ENCODE measurements at places on chromosomes 7 and 10.

DNA sequence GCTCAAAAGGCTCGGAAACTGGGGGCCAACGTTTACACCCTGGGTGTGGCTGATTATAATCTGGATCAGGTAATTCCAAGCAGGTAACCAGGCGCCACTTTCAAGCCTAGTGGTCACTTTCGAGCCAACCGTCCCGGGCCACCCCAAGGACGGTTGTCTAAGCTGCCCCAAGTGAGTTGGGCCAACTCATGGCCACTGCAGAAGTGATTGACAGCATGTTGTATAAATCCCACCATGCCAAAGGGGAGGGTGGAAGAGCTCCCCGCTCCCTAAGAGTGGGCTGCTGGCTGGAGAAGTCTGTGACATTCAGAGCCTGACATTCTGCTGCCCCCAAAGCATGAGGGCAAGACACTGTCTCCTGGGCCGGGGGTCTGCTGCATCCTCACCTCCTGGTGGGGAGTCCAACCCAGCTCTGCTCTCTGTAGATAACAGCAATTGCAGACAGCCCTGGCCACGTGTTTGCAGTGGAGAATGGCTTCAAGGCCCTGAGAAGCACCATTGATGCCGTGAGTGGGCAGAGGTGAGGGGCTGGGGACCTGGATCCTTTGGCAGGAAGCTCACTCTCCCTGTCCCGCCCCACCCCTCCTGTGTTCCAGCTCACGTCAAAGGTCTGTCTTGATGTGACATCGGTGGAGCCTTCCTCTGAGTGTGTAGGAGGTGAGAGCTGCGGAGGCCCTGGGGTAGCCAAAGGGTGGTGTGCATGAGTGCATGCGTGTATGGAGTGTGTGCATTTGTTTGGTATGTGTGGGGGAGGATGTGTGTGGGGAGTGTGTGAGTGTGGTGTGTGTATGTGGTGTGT lies 10.8 kb downstream of the ANTXRL start:
- DNase-seq, result no peak

GRCh38 chr7:104883718-104884452 lies 130.1 kb upstream of the KMT2E start:
- DNase-seq, result peak; percentile 65

GRCh38 chr7:52209614-52210013 lies 825.8 kb upstream of the POM121L12 start:
- DNase-seq, result no peak

DNA sequence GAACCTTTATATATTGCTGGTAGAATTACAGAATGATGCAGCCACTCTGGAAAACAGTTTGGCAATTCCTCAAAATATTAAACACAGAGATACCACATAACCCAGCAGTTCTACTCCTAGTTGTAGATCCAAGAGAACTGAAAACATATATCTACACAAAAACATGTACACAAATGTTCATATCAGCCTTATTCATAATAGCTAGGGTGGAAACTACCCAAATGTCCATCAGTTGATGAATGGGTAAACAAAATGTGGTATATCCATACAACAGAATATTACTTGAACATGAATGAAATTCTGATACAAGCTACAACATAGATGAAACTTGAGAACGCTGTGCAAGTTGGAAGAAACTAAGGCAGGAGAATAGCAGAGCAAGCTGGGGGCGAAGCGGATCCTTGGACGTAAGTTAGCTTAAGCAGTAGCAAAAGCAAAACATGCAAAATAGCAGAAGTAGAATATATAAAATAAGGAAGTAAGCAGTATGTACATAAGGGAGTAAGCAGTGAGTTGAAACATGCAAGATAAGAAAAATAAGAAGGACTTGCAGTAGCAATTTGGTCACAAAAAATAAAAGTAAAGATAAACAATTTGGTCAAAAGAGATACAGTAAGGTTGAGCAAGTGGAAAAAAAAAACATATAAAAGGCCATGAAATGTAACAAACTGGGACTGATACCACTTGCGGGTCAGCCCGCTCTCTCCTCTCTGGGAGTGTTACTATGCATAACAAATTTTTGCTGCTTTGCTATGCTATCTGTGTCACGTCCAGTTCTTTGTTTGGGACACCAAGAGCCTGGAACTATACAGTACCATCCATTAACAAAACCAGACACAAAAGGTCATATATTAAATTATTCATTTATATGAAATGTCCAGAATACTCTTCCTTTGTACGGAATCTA lies 18.0 kb upstream of the HILPDA start:
- DNase-seq, result no peak

- DNase-seq, result no peak
These were observed 1276.3 kb upstream of the AUTS2 start for GRCh38 chr7:68321776-68322496.

DNA sequence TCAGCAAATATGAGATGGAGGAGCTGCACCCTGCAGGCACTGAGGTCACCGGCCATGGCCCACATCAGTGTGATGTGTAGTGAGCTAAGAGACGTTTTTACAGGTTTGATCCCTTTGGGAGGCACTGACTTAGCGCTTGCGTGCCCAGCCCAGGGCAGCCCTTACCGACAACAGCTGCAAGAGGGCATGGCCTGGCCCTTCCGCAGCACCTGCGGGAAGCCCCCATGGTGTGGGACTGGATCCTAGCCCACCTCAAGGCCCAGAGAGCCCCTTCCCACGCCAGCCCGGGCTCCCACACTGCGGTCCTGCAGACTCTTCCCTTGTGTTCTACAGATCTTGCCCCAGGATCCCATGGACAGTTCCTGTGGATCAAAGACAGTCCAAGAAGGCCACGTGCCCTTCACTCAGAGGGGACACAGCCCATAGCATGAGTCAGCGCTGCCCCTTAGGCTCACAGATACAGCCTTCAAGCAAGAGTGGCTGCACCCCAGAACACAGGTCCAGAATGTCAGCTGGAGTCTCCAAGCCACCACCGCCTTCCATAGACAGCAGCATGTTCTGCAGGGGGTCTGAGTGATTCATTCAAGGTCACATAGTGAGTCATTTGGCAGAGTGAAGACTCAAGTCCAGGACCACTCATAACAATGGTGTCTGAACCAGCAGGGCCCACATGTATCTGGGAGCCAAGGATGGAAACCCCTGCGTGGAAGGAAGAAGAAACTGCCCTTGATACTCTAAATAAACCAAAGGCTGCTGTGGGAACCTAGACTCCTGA lies 25.4 kb downstream of the TLL2 start:
- DNase-seq, result no peak

DNA sequence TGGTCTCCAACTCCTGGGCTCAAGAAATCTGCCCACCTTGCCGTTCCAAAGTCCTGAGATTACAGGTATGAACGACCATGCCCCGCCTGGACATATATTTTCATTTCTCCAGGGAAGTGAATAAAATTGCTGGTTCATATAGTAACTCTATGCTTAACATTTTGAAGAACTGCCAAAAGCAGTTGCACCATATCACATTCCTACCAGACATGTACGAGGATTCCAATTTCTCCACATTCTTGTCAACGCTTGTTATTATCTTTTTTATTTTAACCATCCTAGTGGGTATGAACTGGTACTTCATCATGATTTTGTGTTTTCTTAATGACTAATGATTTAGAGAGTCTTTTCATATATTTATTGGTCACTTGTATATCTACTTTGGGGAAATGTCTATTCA lies 21.9 kb upstream of the CPN1 start:
- no peak for DNase-seq

GRCh38 chr10:130689743-130690626 lies 553.8 kb downstream of the GLRX3 start:
- no peak for DNase-seq

DNA sequence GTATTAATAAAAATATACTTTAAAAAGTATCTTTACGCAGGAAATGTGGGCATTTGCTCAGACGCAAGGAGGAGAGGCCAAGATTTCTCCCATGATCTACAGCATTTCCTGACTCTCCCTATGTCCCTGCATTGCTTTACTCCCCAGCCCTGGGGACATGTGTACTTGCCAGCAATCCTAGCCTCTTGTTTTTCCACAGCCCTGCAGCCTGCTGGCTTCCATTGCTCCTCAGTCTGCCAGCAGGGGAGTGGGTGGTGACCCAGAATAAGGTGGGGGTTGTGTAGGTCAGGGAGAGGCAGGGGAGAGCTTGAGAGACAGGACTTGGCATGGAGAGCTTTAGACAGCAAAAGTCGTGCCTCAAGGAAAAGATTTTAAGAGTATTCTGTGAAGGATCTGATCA lies 307.7 kb downstream of the CDK14 start:
- no peak for DNase-seq

DNA sequence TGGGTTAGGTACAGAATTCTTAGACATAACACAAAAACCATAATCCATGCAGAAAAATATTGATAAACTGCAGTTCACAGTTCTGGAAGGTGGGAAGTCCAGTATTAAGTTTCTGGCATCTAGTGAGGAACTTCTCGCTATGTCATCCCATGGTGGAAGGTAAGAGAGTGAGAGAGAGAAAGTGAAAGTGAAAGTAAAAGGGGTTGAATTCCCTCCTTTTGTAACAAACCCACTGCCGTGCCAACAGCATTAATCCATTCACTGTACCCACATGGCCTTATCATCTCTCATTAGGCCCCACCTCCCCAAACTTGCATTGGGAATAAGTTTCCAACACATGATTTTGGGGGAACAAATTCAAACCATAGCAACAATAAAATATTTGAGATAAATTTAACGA lies 17.1 kb downstream of the ZNF485 start:
- DNase-seq, result no peak

DNA sequence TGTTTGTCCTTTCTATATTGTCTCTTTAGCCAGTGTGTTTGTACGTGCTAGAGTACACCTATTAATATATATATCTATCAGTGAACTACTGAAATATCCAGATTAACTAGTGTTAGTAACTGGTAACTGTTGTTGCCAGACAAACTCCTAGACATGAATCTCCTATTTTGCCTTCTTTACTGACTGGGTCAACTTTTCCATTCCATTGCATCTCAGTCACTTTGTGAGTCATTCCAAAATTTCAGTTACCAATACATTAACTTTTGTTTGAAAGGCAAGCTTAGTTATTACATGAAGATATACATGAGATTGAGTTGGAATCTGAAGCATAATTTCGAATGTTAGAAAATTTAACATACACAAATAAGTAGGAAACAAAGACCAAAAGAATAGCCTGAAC lies 51.4 kb downstream of the BTAF1 start:
- DNase-seq, result peak; percentile 10

DNA sequence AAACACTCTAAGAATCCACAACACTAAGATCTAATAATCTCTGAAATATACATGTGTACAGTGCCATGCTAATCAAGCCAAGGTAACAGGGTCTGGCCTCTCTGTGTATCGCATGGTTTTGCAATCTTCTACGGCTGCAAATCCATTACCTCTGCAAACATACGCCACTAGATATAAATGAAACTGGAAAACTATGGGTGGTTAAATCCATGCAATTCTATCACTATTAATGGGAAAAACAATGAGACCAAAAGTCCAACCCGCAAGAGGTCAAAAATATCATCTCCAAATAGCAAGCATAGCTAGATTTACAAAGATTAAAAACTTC lies 23.0 kb downstream of the SGCE start:
- no peak for DNase-seq

GRCh38 chr7:106255246-106255645 lies 29.5 kb downstream of the NAMPT start:
- no peak for DNase-seq

DNA sequence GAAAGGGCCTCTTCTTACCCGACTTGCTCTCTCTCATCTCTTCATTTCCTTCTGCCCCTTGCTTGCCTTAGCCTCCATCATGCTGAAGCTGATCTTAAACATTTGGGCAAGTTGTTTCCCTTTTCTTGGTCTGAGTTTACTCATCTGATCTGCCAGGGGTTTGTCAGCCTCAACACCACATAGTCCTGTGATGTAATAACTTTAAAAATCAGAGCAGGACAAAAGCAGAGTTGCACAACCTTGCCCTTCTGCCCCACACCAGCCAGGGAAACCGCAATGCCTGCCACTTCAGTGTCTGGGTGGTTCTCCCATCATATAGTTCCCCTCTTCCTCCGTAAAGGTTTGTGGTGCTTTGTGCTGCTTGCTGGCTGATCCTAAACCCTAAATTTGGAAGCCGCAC lies 9.9 kb upstream of the LIPM start:
- no peak for DNase-seq

- no peak for DNase-seq
These were observed 98.8 kb downstream of the CUX1 start for GRCh38 chr7:101916041-101916800.

DNA sequence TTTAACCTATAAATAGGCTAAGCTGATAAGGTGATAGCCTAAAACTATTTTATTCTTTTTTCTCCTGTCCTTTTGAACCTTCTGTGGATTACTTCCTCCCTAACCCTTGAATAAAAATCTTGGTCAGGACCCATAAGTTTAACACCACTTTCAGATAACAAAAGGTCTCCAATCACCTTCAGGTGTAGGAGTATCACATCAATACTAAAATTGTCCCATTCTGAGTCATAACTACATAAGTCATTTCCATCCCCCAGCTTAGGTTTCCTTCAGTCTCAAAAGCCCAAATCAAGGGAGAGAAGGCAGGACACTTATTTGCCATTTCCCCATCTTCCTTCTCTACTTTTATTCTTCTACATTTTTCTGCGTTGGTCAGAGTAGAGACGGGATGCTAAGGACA lies 56.9 kb upstream of the WNT16 start:
- peak; percentile 9 for DNase-seq

DNA sequence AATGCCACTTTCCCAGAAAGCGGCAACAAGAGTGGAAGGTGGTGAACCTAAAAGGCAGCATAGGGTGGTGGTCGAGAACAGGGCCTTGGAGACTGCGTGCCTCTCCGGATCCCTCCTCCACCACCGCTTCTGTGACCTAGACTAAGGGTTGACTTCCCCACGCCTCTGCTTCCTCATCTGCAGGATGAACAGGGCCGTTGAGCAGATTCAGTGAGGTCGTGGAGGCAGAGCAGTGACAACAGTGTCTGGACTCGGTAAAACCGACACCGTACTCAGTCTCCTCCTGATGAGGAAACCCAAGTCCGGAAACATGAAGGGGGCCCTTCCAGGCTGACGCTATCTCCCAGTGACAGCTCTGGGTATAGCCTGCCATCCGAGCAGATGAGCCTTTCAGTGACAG lies 162.6 kb downstream of the CELF2 start:
- DNase-seq, result peak; percentile 62

GRCh38 chr10:43925793-43926192 lies 277.1 kb upstream of the ZNF32 start:
- DNase-seq, result no peak
